ENCODE measurements at places on chromosomes 11 and 22.

DNA sequence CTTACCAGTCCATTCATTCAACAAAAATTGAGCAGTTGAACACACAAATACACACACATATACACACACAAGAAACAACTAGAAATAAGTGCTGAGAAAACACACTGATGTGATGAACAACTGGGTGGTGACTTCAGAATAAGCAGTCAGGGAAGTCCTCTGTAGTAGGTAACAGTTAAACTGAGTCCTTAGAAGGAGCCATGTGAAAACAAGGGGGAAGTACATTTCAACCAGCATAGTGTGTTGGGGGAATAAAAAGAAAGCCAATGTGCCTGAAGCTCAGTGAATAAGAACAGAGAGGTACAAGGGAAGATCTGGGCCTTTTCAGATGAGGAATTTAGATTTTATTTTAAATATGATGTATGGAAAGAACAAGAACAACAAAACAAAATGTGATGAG is 6.8 kb upstream of the TMEM123 start:
- no peak for DNase-seq

- DNase-seq = peak; percentile 85
These were observed 88.1 kb upstream of the ARHGAP32 start for GRCh38 chr11:129280027-129280811.

GRCh38 chr11:32821917-32822560 is 7.7 kb upstream of the PRRG4 start:
- DNase-seq = no peak

GRCh38 chr22:46537225-46537945 is at the start of gene CELSR1:
Gene CELSR1 (minus strand): TSS chr22:46537620. CDS start chr22:46537170, 450 bp downstream.
- DNase-seq = no peak

Measured in NCI-H510A treated with DMSO at 0.1 percent for 48 hours (cell line).